ENCODE measurements at places on chromosomes 16 and 17.

DNA sequence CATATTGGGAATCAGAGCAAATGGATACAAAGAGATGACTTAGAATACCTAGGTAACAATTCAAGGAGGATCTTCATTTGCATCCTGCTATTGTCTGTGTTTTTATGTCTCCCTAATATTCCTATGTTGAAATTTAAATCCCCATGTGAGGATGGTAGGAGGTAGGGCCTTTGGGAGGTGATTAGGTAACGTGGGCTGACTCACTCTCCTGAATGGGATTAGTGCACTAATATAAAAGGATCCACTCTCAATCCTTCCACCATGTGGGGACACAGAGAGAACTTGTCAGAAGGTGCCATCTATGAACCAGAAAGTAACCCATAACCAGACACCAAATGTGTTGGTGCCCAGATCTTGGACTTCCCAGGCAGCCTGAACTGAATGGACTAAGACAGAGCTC is 83.4 kb downstream of the CDH8 start:
- DNase-seq = no peak

- DNase-seq = peak; percentile 56
Observed at GRCh38 chr16:85306071-85306792, 194.0 kb upstream of the CIBAR2 start.

GRCh38 chr17:74471341-74471740 is 4.9 kb downstream of the CD300A start:
- DNase-seq = no peak

DNA sequence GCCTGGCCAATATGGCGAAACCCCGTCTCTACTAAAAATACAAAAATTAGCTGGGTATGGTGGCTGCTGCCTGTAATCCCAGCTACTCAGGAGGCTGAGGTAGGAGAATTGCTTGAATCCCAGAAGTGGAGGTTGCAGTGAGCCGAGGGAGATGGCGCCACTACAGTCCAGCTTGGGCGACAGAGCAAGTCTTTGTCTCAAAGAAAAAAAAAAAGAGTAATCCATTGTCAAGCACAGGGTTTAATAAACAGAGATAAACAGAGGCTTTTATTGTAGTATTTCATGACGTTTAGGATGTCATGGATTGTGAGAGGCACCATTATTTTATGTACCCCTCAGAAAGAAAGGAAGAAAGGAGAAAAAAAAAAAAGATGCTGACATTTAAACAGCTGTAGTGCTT is 75.2 kb upstream of the RNU2-1 start:
- DNase-seq = no peak

DNA sequence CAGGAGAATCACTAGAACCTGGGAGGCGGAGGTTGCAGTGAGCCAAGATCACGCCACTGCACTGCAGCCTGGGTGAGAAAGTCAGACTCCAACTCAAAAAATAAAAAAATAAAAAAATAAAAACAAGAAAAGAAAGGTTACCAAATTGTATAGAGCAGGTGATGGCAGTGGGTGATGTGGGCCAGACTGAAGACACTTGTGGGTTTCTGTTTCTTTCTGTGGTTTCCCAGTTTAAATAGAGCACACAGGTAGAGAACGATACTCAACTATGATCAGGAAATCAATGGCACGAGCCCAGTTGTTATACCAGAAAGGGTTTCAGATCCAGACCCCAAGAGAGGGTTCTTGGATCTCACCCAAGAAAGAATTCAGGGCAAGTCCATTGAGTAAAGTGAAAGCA is 32.6 kb downstream of the NUBP1 start:
- no peak for DNase-seq

DNA sequence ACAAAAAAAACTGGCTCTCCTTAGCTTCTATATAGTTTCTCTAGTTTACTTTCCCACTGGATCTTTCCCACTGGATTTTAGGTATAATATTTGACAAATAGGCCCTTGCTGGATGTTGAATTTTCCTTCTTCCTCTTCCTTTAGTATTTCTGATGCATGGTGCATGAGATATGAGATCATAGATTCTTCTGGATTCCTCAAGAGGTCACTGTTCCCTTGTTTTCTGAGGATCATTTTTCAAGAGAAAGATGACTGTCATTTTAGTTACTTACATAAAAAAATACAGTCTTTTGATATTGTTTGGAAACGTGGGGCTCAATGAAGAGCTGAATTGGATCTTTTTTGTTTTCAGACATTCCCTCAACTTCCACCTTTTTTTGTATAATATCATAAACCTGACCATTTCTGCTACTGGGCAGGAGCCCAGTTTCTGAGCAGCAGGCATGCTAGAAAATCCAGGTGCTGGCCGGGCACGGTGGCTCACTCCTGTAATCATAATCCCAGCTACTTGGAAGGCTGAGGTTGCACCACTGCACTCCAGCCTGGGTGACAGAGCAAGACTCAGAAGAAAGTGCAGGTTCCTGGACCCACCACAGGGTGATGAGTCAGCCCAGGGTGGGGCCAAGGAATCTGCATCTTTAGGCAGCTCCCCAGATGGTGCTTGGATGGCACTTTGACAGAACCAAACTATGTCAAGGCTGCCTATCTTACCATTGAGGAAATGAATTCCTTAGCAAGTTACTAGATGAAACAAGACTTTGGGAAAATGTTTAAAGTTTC is 70.3 kb downstream of the SDR42E1 start:
- no peak for DNase-seq

- DNase-seq = no peak
Observed at GRCh38 chr16:22684574-22685458, 129.1 kb upstream of the HS3ST2 start.

- no peak for DNase-seq
Observed at GRCh38 chr16:4123616-4124300, 7.5 kb upstream of the ADCY9 start.

- DNase-seq = no peak
Observed at GRCh38 chr16:5059386-5060072, 6.2 kb downstream of the C16orf89 start.

GRCh38 chr17:896953-897661 is 82.5 kb downstream of the NXN start:
- DNase-seq = no peak

GRCh38 chr17:29042679-29043538 is at the start of gene PIPOX:
TSS of gene PIPOX (plus strand) at chr17:29043141. CDS start at chr17:29043226, 85 bp downstream.
- DNase-seq = no peak

DNA sequence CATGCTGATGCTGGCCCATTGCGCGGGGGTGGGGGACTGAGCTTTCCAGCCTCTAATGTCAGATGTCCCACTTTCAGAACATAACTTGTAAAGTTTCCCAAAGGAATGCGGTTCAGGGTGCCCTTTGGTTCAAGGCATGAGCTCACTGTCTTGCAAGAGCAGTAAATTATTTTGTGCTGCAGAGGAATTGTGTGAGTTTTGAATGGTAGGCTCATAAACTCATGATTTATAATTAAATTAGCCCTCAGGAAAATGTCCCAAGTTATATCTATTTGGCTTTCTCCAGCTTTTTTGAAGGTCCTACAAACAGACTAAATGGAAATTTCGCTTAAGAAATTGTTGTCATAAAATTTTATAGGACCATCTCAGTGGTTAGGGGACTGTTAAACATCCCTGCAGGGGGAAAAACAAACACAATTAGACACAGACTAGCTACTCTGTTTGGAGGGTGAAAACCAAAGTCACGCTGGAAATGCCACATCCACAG is 321.8 kb downstream of the HS3ST3B1 start:
- DNase-seq = no peak

DNA sequence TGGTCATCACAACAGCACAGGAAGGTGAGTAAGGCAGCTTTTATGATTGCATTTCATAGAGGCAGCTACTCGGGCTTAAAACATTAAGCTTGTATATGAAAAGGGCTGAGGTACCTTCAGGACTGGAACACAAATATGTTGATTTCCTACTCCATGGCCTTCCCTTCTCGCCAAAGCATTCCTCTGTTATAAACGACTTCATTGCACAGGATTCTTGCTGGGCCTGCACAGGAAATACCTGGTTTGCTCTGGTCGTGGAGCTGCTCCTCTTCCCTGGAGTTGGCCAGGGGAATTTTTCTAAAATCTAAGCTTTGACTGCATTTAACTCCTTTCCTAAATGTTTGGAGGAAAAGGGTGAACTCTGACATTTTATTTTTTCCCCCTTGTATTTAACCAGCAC is 49.0 kb downstream of the CHD9 start:
- no peak for DNase-seq

- no peak for DNase-seq
Observed at GRCh38 chr17:8798846-8799569, at the start of gene MFSD6L. TSS of gene MFSD6L (minus strand) at chr17:8799365. CDS start at chr17:8799120, 245 bp downstream.

- no peak for DNase-seq
Observed at GRCh38 chr17:57294101-57294500, 37.8 kb downstream of the MSI2 start.

- no peak for DNase-seq
Observed at GRCh38 chr16:75235721-75236193, 15.7 kb downstream of the BCAR1 start.

GRCh38 chr17:42920106-42920900 is 19.7 kb downstream of the G6PC1 start:
- DNase-seq = no peak

DNA sequence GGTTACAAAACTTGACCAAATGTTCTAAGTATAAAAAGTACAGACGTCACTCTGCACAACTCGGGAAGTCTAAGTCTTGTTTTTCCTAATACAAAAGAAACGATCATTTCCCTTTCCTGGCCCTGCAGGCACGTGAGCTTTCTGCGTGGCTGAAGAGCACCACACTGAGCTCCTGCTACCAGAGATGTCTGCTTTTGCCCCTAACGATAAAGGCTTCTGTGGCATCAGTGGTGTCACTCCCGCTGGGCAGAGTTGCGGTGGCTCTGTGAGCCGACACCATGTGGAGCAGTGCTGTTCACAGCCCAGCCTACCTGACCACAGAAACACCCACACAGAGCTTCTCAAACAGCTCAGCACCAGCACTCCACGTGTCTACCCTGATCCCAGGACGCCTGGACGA is 20.5 kb downstream of the EMC8 start:
- DNase-seq = peak; percentile 8

GRCh38 chr17:41823580-41823979 is 10.8 kb downstream of the FKBP10 start:
- no peak for DNase-seq

- no peak for DNase-seq
Observed at GRCh38 chr16:85100265-85100664, 12.0 kb downstream of the CIBAR2 start.

GRCh38 chr17:73481676-73482075 is 162.6 kb downstream of the SDK2 start:
- no peak for DNase-seq

- DNase-seq = no peak
Observed at GRCh38 chr16:6146874-6147425, 1049.4 kb upstream of the EEF2KMT start.

DNA sequence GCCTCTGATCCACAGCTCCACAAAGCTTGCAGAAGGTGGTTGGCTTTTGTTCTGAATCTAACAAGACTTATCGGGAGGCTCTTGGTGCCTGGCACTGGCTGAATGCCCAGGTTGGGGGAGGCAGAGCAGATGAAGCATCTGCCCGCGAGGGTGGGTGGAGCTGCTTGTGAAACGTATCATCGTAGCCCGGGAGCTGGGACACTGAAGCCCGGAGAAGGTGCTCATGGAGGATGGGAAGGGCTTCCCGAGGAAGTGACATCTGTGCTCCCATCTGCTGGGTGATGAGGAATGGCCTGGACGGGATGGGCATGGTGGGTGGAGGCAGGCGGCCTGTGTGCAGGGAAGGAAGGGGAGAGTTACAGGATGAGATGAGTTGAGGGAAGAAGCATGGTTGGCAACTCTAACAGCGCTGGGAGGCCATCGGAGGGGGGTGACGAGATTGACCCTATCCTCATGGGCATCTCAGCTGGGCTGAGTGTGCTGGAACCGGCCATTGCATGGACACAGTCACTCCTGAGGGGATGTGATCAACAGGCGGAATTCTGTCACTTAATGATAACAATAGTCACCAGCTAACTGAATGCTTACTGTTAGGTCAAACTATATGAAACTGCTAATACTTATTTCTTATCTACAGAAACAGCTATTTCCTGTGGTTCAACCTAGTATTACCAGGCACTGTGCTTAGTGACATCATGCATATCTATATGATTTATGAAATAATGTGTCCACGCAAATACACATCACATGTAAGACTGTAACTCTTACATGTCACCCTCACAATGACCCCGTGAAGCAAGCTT is 102.7 kb downstream of the ABCC6 start:
- no peak for DNase-seq

GRCh38 chr16:3807425-3808123 is 72.9 kb downstream of the CREBBP start:
- no peak for DNase-seq

- no peak for DNase-seq
Observed at GRCh38 chr16:57474671-57475661, 11.3 kb downstream of the DOK4 start.

DNA sequence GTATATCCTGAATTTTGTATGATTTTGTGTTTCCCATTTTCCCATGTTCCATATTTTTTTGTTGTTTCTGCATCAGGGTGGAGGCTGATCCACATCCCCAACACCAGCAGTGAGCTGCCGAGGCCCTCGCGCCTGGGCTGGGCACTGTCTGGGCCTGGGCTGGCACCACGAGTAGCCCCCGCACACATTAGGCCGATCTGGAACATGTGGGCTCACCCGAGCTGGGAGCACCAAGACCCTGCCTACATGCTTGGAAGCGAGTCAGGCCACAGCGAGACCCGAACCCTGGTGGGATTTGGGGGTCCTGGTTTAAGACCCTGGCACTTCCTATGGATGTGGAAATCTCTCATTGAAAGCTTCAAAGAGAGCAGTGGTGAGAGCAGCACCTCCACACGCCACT is 8.5 kb downstream of the KCTD5 start:
- no peak for DNase-seq

DNA sequence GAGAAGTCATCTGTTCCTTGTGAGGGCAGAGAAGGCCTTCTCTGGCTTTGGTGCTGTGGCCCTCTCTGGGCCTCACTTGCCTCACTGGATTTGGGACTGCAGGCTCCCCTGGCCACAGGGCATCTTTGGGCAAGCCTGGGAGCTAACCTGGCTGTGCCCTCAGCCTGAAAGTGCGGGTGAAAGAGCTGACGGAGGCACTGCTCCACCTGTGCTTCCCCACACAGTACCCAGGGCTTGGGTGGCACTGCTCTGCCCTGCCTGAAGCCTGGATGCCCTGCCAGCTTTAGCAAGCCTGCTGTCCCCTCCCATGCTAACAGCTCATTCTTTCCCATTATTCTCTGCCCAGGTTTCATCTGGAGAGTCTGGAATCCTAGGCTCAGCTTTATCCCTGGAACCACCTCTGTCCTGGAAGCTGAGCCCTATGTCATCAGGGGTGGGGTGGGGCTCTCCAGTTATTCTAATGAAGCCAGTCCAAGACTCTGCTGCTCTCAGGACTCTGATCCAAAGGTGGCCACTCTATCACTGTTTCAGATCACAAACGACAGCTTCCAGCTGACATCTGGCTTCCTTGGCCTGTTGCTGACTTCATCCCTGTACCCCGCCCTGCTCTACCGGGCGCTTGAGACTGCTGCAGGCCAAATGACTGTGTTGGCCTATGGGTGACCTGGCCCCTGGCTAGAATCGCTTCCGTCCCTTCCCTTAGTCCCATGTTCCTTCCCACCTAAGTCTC is 29.3 kb downstream of the HIC1 start:
- no peak for DNase-seq

GRCh38 chr17:16275024-16275423 is 58.0 kb downstream of the PIGL start:
- DNase-seq = no peak
